Smooth muscle cell of trachea (primary cell): ENCODE measurements at places on chromosomes 6 and 20. TPM values are rescaled to one million over a fixed set of nuclear protein-coding genes. Genes with fewer than 3 reads are reported as not detected.

The DDX43 gene
- 0.33 and 1.6 TPM in 2 replicates for total RNA-seq

The CYP39A1 gene
- 1.3 and 1.7 TPM in 2 replicates for total RNA-seq

The CHD6 gene
- total RNA-seq: 24.5 and 34.8 TPM in 2 replicates

The TREML2 gene
- total RNA-seq: not detected in 2 replicates

The DNAAF9 gene
- total RNA-seq: 18.3 and 20.3 TPM in 2 replicates

The FAM217A gene
- total RNA-seq: not detected in 2 replicates
